ENCODE measurements at places on chromosomes 3 and 15.

GRCh38 chr3:44875596-44875995 lies 1.2 kb downstream of the TGM4 start:
- no peak overlapping the region for H3K27ac ChIP-seq
- no peak overlapping the region for H3K4me3 ChIP-seq
- no peaks in the 10 kb centered on the region for H3K36me3 ChIP-seq
- H3K4me1 ChIP-seq, result peaks cover 4% of the 10 kb centered on the region

DNA sequence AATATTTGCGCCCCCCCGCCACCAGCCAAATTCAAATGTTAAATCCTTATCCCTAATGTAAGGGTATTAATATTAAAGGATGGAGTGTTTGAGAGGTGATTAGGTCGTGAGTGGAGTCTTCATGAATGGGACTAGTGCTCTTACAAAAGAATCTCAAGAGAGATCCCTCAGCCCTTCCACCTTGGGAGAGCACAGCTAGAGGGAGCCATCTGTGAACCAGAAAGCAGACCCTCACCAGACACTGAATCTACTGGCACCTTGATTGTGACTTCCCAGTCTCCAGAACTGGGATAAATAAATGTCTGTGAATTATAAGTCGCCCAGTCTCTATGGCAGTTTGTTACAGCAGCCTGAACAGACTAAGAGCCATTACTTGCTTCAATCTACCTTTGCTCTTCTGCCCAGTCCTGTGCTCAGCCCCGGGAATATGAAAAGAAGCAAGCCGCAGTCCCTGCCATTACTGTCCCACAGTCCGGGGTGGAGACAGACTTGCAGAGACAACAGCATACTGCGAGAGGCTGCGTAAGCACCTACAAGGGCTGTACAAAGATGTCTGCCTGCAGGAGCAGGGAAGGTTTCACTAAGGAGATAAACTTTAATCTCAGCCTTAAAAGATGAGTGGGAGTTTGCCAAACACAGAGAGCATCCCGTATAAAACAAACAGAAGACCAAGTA lies 110.7 kb upstream of the TMCO5A start:
- peaks cover 3% of the 10 kb centered on the region for H3K27me3 ChIP-seq
- H3K4me1 ChIP-seq, result no peaks in the 10 kb centered on the region
- no peak overlapping the region for H3K4me3 ChIP-seq
- no peaks in the 10 kb centered on the region for H3K36me3 ChIP-seq
- DNase-seq, result no peak

GRCh38 chr15:50235794-50236193 lies 29.7 kb downstream of the HDC start:
- no peaks in the 10 kb centered on the region for H3K27me3 ChIP-seq
- H3K4me1 ChIP-seq, result no peaks in the 10 kb centered on the region
- H3K4me3 ChIP-seq, result no peak overlapping the region
- no peaks in the 10 kb centered on the region for H3K36me3 ChIP-seq

DNA sequence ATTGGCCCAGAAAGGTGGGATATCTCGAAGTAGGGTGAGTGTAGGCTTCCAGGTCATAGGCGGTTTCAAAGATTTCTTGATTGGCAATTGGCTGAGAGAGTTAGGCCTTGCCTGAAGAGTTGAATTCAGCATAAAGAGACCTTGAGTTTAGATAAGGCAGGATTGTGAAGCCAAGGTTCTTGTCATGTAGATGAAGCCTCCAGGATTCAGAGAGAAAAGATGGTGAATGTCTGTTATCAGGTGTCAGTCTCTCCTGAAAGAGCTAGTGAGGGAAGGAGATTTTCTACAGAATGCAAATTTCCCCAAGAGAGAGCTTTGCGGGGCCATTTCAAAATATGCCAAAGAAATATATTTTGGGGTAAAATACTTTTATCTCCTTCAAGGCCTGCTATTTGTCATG lies 217.0 kb upstream of the TLE3 start:
- no peaks in the 10 kb centered on the region for H3K36me3 ChIP-seq

- no peak for DNase-seq
- H3K27ac ChIP-seq, result no peak overlapping the region
- no peaks in the 10 kb centered on the region for H3K36me3 ChIP-seq
Observed at GRCh38 chr15:58423205-58423604, 8.6 kb upstream of the LIPC start.

GRCh38 chr15:72965671-72966070 lies 86.6 kb upstream of the NEO1 start:
- H3K4me3 ChIP-seq, result no peak overlapping the region
- H3K27me3 ChIP-seq, result peaks cover 6% of the 10 kb centered on the region
- DNase-seq, result no peak
- H3K4me1 ChIP-seq, result no peaks in the 10 kb centered on the region
- peaks cover 29% of the 10 kb centered on the region for H3K36me3 ChIP-seq

DNA sequence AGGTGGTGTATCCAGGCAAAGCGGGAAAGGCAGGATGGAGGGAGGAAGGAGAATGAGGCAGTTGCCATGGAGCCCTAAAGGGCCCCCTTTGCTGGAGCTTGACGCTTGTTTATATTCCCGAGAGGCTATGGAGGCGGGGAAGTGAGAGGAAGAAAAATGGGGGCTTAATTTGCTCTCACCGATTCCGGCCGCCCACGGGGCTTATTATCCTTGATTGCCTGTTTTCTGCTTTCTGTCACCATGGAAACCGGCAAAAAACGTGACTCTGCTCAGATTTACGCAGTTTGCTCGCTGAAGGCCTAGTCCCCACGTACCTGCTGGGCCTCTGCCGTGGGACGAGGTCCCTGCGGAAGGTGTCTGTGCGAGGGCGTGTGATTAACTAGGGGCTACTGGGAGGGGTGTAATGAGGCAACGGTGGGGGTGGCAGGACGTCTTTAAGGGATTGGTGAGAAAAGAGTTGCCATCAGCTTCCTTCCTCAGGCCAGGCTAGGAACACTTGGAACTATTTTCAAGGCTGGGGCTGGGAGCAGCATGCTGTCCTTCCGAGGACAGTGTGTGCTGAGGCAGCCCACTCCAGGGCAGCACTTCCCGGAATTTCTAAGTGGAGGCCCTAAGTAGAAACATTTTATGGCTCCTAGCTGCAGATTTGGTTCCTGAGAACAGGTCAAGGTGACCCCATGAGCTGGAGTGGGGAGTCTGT lies 110.8 kb upstream of the NDN start:
- H3K27ac ChIP-seq, result no peak overlapping the region
- H3K36me3 ChIP-seq, result peaks cover 38% of the 10 kb centered on the region
- H3K4me3 ChIP-seq, result no peak overlapping the region
- no peaks in the 10 kb centered on the region for H3K4me1 ChIP-seq

DNA sequence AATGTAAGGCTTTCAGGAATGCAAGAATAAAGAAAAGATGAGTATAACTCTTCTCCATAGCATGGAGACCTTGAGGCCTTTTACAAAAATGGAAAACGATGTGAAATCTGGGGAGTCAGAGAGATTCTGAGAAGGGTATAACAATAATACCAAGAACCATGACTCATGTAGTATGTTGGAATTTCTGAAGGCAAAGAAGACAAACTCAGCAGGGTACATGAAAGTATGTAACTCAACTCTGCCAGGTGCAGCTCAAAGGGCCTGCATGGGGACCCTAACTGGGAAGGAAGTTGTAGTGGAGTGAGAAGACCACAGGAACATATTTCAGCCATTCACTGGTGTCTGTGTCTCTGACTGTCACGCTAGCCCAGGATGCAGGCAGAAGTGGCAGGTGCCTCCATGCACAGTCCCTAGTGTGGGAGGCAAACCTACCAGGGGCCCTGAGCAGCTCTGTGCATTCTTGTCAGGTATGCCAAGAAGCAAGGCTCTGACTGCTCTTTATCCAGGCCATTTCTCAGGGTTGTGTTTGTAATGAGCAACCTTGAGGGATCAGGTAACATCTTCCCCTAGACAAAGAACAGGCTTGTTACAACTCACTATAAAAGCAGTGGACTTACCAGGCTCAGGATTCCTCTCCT lies 57.2 kb downstream of the GPR156 start:
- no peaks in the 10 kb centered on the region for H3K36me3 ChIP-seq
- no peaks in the 10 kb centered on the region for H3K27me3 ChIP-seq
- DNase-seq, result no peak
- no peak overlapping the region for H3K4me3 ChIP-seq
- H3K4me1 ChIP-seq, result peaks cover 11% of the 10 kb centered on the region

- H3K4me1 ChIP-seq, result peaks cover 31% of the 10 kb centered on the region
- H3K27me3 ChIP-seq, result peaks cover 8% of the 10 kb centered on the region
- H3K36me3 ChIP-seq, result peaks cover 4% of the 10 kb centered on the region
Observed at GRCh38 chr3:43363621-43364266, 77.4 kb downstream of the SNRK start.
